ENCODE measurements at places on chromosomes 3 and 15.

DNA sequence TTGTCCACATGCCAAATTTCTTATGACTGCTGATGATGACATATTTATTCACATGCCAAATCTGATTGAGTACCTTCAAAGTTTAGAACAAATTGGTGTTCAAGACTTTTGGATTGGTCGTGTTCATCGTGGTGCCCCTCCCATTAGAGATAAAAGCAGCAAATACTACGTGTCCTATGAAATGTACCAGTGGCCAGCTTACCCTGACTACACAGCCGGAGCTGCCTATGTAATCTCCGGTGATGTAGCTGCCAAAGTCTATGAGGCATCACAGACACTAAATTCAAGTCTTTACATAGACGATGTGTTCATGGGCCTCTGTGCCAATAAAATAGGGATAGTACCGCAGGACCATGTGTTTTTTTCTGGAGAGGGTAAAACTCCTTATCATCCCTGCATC is 17.3 kb downstream of the B3GNT5 start:
- no peak for DNase-seq

- DNase-seq: peak; percentile 77
These were observed 71.5 kb downstream of the CD200R1L start for GRCh38 chr3:112775011-112775742.

- DNase-seq: no peak
These were observed 102.9 kb downstream of the SUCLG2 start for GRCh38 chr3:67551361-67552016.

DNA sequence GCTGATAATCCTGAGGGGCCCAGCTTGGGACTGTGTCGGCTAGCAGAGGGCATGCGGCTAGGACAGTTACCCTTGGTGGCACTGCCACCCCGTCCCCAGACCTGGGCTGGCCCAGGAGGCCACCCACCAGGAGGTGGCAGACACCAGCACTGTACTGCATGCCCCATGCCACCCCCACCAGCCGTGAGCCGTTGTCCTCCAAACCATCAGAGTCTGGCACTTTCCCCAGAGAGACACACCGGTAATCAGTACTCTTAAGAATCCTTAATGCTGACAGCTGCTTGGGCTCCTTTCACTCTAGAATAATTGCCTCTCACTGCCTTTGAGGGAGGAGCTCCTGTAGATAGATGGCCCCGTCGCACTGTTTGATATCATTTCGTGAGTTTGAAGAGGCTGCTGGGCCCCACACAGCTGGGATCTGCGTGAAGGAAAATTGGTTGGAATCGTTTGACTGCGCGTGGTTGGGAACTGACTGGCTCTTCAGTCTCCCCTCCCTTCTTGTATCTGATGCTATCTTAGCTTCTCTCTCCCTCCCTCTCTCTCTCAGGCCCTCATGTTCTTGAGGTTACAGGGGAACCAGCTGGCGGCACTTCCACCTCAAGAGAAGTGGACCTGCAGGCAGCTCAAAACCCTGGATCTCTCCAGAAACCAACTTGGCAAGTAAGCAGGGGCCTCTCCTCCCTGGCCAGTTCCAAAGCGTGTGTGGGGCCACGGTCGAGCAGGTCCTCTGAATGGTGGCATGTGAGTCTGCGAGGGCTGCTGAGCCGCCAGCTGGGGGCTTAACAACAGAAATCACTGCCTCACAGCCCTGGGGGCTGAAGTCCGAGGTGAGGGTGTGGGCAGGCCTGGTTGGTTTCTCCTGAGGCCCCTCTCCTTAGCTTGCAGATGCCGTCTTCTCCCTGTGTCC is 94.9 kb downstream of the LRRK1 start:
- no peak for DNase-seq

DNA sequence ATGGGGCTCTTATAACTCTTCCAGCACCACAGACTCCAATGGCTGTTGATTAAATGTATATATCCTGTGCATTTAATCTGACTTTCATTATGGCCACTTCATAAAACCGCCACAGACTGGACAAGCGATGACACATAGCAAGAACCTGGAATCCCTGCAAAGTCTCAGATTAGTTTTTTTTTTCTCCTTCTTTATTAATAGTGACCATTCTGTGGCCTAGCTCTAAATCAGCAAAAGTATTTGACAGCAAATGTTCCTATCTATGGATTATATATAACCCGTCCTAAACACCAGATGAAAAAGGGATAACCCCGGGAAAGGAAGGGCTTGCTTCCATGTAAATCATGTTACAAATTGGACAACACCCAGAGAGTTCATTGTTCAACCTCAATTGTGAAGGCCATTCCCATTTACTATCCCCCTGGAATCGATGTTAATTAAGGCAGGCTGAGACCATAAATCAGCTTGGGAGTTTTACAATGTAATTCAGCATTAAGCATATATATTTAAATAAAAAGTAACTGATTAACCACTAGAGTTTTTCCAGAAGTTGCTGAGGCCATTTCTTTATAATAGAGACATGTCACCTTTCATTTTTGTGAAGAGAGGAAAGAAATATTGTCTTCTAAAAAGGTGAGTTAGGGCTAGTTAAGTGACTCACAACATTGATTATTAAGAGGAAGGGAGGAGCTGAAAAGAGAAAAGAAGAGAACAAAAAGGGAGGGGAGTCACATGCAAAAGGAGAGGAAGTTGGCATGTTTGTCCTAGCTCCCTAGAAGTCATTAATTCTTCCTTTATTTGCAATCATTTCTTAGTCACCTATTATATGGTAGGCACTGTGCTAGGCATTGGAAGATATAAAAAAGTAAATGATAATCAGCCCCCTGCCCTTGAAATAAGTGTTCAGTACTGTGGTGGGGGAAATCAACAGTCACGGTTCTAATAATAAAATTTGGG is 26.2 kb downstream of the ALDH1A2 start:
- DNase-seq: no peak

- no peak for DNase-seq
These were observed 60.7 kb upstream of the FURIN start for GRCh38 chr15:90807786-90808086.

DNA sequence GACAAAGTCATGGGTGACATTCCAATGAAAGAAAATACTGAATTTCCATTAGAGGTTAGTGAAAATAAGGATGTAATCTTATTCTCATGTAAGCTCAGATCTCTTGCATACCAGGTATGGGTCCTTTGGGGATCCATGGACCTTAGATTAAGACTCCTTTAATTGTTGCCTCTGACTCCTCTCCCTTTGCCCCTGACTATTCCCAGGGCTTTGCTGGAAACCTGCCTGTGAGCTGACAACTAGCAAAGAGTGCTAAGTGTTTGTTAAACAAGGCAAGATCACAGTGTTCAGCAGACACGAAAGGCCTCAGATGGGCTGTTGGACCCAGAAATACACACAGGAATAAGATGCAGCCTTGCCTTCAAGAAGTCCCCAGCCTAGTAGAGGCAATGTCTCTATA is 32.1 kb downstream of the ACKR2 start:
- no peak for DNase-seq

DNA sequence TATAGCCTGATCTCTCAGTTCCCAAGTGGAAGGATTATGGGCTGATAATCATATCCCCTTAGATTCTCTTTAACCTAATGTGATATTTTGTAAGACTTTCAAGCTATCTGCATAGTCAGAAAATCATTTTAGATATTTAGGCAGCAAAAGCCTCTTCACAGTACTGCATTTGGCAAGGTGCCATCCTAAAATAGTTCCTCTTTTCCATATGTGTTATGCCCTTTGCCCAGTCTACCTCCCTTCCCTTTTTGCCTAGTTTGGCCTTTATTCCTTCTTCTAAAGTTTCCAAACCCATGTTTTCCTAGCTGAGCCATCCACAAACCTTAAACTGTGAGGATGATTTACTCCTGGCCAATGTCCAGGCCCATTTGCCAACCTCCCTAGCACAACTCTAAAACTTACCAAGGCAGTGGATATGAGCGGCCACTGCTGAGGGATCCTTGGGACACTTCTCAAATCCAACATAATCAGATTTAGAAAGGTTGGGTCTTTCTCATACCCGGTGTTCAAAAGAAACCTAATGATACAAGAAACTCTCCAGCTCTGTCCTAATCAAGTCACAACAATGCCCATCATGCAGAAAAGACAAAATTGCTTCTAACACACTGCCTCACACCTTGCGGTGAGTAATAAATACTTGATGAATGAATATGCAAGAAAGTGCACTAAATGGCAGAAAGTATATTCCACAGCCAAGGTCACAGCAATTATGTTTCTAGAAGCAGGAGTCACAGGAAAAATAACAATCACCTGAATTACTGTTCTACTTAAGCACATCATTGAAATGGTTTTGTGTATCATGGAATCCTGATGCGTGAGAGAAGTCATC is 493.9 kb downstream of the NLGN1 start:
- no peak for DNase-seq

- no peak for DNase-seq
These were observed 6.1 kb upstream of the USP8 start for GRCh38 chr15:50418041-50418583.

DNA sequence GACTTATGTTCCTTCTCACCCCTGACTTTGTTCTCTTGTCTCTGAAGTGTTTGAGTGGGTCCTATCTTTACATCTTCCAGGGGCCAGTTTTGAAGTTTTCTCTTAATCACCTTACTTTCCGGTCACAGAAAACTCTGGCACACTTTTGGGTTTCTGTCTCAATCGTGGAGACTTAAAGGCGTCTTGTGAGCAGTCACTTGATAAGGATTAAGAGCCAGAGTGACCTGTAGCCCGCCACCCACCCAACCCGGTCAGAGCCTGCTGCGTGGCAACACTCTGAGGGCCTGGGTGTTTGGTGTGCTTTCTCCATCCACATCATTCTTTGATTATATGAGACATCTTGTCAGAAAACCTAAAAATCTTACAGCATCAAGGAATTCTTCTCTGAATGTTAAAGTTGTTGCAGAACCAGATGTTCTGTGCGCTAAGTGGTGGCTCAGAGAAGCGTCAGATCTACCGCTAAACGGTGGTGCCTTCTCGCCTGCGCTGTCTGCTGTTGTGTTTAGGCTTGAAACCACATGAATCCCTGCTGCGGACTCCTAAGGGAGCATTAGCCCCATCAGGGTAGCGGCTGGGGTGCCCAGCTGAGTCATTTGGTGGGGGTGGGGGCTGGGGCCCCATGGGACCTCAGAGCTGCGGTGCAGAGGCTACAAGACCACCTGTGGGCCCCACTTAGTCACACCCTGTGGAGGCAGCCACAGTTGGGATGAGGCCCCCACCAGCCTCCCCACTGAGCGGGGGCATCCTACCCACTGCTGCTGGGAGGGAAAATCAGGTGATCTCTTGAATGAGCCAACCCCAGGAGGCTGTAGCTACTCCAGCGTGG is 158.7 kb upstream of the BHLHE40 start:
- DNase-seq: no peak

GRCh38 chr3:36954452-36955134 is 9.7 kb upstream of the TRANK1 start:
- no peak for DNase-seq

DNA sequence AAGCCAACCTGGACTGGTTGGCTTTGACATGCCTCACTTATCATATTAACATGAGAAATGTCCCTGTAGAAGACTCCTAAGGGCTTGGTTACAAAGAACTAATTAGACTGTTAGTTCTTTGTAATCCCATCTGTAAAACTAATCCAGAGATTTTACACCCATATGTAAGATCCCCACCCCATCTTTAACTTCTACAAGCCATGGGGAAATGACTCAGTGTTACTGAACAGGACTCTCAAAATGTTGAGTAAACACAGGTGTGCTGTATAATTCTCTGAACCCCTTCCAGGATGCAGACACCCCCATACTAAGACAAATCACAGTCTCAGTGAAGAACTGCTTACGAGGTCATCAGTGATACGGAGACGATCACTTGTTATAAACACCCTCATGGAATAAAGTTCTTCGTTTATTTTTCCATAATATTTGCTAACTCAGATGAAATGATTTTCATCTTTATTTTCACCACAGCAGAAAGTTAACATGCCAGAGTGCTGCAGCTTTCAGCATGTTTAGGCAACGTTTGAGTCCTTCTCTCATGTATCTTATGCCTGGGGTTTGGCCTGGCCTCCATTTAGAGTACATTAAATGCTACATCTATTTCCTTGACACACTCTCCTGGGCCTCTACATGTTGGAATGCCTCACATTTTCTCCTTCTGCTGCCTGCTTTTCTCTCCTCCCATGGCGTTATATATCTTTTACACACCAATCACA is 55.3 kb upstream of the LEKR1 start:
- no peak for DNase-seq
